ENCODE measurements at places on chromosomes 1 and 21. TPM values are rescaled to one million over a fixed set of nuclear protein-coding genes. Genes with fewer than 3 reads are reported as not detected.

DNA sequence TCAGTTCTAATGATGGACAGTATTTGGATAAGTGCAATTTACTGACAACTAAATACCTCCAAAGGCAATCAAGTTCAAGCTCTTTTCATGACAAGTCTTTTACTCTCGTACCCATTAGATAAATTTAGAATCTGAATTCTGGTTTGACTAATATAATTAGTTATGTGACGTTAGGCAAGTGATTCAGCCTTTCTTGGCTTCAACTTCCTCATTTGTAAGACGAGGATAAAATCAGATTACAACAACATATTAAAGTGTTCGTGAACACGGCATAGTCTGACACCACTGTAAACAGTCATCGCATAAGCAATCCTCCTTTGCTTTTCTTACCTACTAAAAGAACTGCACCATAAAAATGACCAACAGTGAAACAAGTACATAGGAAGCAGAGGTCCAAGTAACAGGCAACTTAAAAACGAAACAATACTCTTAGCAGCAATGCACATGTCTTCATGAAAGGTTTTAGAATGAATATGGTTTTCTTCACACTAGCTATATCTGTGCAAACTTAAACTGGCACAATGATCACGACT lies 25.7 kb downstream of the COA6 start:
- no peak for DNase-seq

DNA sequence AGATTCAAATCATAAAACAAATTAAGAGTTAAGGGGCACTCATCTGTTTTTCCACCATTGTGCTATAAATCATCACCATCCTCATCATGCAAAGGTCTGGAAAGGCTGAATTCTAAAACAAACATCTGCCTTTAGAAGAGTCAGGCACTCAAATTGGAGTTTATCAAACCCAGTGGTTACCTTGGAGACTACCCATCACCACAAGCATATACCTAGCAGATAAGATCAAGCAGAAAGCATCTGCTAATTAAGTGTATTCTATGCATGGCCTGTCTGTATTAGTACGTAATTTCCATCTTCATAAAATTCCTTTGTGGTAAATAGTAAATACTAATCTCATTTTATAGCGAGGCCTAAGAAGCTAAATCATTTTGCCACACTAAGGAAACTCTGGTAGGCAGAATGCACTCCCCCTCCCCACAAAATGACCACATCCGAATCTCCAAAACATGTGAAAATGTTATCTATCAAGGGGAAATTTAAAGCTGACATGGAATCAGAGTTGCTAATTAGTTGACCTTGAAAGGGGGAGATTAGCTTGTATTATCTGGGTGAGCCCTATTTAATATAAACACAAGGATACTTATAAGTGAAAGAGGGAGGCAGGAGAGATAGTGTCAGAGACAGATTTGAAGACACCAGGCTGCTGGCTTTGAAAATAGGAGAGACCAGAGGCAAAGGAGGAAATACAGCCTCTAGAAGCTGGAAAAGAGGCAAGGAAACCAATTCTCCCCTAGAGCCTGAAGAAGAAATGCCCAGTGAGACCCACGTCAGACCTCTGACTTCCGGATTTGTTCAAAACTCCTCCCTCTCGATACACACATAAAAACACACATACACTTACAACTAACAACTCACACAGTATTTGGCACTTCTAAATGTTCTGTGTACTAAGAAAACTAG lies 23.2 kb downstream of the ARID4B start:
- DNase-seq, result peak; percentile 30

DNA sequence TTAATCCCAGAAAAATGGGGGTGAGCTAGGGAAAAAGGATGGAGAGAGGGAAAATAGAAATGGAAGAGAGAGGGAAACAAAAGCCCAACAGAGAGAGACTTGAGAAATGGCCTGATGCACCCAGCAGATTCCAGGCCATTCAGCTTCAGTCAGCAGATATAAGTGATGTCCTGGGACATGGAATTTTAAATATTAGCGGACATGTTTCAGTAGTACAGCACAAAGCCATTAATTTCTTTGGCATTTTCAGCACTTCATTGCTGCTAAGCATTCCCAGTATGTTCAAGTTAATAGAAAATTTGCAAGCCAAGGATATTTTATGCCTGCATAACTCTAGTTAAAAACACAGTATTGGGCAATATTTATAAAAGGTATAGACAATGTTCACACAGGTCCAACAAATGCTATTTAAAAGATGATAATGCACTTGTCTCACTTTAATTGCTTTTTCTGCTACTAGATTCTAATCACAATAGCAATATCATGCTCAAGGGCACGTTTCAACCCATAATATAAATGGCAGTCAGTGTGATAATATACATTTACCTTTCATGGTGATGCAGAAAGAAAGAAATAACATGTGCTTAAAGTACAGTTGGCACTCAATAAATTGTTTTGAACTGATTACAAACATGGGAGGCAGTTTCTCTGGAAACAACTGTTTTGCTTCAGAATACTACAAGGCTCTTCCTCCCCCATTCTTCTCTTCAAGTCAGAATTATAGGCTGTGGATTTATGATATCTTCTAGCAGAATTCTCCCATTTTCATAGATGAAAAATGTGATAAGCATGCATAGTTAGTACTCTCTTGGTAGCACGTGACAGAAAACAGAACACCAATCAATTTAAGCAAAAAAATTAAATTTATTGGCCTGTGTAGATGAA lies 108.1 kb upstream of the MAGI3 start:
- no peak for DNase-seq

GRCh38 chr1:205669341-205670149 lies 10.8 kb downstream of the SLC45A3 start:
- peak; percentile 31 for DNase-seq

- no peak for DNase-seq
These were observed 168.1 kb upstream of the FGGY start for GRCh38 chr1:59128784-59129227.

GRCh38 chr21:44582055-44582454 lies 1.7 kb upstream of the KRTAP10-5 start:
- DNase-seq, result no peak

Gene C1orf116
- total RNA-seq, result 23.3 TPM

- no peak for DNase-seq
These were observed 375.7 kb upstream of the DAB1 start for GRCh38 chr1:57799490-57800115.

Measured in body of pancreas (tissue), 4 donors.